Stimulated activated CD4-positive, alpha-beta T cell treated with anti-CD3 and anti-CD28 coated beads, Interleukin-2, amount 100 ng/mL, for 48 hours (primary cell): ENCODE measurements at places on chromosomes 1 and 21.

DNA sequence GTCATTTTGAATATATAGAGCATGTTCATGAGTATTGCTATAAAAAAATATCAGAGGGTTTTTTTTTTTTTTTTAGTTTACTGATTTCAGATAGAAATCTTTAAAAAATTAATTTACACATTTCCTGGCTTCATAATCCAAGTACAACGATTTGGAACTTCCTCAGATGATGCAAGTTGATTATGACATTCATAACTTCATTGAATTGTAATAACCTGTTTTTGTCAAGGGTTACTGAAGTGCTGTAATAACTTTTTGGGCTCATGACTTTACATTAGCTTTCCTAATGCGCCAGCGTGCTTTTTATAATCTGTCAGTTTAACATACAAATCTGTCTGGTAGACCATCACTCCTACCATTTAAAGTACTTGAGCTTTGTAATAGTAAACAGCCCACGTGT, 81.3 kb downstream of the SASS6 start:
- no peak for DNase-seq

- no peak for DNase-seq
Observed at GRCh38 chr1:212554401-212554800, 54.2 kb upstream of the ATF3 start.

- peak; percentile 81 for DNase-seq
Observed at GRCh38 chr1:23368562-23369334, 888 bp downstream of the ZNF436 start.

DNA sequence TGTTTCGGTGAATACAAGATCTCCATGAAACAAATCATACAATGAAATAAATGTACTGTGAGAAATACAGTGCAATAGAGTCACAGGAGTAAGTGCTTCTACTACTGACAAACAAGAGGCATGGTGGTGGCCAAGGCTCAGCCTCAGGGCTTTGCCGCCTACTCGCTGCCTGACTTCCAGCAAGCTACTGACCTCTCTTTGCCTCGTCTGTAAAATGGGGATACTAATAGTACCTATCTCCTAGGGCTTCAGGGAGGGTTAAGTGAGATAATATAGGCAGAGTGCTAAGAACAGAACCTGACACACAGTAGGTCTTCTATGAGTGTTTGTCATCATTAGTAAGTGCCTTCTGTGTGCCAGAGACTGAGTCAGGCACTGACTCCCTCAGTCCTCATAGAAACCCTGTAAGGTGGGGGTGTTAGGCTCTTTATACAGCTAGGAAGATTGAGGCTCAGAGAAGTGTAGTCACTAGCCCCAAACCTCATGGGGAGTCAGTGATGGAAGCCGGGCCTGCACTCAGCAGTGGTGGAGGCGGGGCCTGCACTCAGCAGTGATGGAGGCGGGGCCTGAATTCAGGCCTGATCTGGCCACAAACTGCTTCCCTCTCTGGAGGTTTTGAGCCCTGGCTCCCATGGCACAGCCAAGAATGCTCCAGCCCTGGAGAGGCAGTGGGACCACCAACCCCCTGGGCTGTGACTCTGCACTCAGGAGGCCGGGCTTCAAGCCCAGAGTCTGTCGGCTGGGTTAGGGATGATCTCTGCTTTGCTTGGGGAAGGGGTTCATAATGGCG, 6.8 kb downstream of the BSND start:
- DNase-seq: no peak

DNA sequence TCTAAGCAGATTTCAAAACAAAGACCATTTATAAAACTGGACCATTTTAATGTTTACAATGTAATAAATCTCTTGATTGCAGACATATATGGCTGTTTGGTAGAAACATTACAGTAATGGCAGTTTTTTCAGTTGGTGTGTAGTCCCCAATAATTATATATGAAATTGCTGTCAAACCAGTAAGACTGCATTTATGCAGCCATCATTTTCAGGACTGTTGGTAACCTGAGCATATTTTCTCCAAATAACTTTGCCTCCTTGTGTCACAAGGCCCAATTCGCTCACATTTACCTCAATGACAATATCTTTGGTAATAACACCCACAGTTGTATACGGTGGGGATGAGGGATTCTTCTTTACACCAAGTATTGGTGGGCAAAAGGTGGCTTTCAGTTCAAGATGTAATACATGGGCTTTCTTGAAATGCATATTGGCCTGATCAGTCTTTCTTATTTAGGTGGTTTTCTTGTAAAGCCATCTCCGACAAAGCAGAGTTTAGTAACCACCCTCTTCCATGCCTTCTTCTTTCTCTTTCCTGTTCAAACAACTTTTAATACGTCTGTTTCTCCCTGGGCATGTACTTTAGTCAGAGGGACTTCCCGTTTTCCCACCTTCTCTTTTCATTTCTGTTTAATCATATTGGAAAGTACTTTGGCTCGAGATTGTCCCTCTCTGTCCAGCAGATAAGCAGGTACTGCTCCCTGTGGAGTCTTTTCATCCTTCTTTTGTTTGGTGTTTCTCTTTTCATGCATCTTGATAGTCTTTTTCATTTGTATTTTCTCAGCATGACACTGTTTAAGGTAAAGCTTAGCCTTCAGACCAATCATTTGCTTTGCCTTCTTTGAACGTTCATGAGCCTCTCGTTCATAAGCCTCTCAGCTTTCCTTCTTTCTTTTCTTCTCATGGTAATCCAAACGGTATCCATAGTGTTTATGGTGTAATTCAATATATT, 30.4 kb downstream of the ATP2B4 start:
- DNase-seq: no peak

GRCh38 chr1:65719391-65719790, 73.3 kb upstream of the PDE4B start:
- no peak for DNase-seq

DNA sequence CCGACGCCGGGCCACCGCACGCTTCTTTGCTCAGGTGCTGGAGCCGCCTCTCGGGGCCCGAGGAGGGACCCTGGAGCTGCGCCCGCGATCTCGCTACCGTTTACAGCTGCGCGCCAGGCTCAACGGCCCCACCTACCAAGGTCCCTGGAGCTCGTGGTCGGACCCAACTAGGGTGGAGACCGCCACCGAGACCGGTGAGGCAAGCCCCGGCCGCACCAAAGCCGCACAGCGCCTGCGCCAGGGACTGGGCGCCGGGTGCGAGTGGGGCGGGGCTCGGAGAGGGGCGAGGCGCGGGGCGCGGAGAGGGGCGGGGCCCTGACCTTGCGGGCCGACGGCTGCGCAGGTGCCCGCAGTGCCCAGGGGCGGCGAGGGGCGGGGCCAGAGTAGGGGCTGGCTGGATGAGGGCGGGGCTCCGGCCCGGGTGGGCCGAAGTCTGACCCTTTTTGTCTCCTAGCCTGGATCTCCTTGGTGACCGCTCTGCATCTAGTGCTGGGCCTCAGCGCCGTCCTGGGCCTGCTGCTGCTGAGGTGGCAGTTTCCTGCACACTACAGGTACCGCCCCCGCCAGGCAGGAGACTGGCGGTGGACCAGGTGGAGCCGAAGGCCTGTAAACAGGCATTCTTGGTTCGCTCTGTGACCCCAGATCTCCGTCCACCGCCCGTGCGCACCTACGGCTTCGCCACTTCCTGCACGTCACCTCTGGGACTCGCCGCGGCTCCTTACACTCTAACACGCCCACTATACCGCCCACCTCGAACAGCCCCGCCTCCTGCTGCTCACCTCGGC, 9.8 kb upstream of the CDC20 start:
- DNase-seq: peak; percentile 53

DNA sequence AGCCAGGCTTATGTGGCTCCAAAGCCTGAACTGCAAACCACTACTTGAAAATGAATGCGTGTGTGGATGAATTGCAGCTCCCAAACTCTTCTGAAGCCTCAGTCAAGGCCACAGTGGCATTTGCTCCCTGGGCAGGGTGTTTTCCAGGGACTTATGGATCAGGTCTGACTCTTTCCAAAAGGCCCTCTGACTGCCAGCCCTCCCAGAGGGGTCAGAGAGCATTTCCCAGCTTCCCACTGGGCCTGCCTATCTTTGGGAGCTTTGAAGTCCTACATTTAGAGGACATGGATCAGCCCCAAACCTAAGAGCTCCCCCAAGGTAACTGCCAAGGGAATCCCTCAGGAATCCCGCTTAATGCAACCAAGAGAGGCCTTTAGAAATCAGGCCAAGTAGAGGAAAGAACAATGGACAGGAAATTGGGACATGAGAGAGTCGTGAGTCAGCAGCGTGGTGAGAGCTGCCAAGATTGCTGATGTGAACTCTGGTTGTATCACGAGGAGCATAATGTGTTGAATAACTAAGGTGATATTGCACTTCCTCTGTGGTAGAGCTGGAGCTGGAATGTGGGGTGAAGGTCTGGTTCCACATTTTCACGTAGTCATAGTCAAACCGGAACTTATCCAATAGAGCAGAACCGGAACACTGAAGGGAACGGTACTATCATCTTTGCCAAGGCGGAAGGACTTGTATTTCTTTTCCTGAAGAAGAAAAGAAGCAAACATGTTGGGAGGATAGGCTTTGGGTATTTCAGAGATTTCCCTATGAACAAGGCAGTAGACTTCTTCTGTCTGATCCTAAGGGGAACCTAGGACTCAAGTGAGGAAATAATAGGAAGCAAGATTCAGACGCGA, 99.4 kb upstream of the JUN start:
- no peak for DNase-seq

DNA sequence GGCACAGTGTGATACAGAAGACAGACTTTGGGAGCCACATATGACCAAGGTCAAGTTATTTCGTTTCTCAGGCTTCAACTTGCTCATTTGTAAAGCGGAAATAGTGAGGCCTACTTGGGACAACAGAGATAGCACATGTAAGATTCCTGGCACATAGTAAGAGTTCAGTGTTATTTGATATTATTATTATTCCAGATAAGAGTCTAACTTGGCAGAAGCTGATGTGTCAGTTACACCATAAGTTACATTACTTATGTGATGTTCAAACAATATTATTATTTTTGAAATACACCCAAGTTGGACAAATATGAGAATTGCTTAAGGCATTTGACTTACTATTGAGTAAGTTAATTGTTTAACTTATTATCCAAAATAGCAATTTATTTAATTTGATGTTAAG, 10.2 kb upstream of the CYP4X1 start:
- no peak for DNase-seq

- DNase-seq: no peak
Observed at GRCh38 chr1:202210385-202210784, 16.8 kb downstream of the LGR6 start.

DNA sequence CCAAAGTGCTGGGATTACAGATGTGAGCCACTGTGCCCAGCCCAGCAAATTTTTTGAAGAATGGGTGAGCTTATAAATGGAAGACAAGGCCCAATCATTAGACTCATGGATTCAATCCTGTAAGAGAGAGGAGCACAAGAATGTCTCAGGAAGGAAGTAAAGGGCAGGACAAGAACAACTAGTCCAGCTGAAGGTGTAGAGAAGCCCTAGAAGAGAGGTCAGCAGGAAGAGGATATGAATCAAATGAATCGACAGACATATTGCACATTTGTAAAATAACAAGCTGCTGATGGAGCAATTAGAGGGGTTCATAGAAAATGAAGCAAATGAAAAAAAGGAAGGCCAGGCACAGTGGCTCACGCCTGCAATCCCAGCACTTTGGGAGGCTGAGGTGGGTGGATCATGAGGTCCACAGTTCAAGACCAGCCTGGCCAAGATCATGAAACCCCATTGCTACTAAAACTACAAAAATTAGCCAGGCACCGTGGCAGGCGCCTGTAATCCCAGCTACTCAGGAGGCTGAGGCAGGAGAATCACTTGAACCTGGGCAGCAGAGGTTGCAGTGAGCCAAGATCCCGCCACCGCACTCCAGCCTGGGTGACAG, 74.9 kb downstream of the MIS18A start:
- DNase-seq: no peak

- peak; percentile 32 for DNase-seq
Observed at GRCh38 chr1:30379684-30380624, 343.4 kb downstream of the MATN1 start.

DNA sequence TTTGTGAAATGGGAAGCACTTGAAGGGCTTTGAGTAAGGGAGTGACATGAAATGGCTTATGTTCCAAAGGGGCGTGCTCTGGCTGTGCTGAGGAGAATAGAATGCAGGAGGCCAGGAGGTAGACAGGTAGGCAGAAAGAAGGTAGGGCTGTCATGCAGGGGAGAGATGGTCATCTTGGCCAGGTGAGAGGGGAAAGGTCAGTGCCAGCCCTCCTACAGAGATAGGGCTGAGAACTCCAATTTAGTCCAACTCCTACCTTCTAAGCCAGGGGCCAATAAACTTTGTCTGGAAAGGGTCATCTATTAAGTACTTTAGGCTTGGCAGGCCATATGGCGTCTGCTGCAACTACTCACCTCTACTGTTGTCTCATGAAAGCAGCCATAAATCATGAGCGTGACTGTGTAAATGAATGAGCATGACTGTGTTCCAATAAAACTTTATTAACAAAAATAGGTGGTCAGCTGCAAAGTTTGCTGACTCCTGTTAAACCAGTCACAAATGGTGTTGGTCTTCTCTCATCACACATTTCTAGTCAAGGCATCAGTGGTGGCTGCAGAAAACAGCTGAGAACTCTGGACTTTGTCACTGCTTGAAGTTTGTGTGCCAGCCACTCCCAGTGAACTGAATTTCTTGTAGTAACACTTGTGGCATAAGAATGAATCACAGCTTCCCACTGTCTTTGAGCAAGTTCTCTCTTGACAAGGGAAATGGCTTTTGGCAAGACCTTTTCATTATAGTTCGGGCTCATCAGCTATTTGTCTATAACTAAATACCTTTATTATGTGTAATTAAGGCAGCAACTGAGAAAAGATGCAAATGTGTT, 32.0 kb upstream of the CD2 start:
- no peak for DNase-seq

- DNase-seq: no peak
Observed at GRCh38 chr1:147748676-147749350, 11.6 kb downstream of the GJA5 start.
